Left cardiac atrium (tissue), 4 donors: ENCODE measurements at places on chromosomes 6 and 20.

- DNase-seq: no peak
Measured at GRCh38 chr20:62588458-62589149, 53.7 kb upstream of the SLCO4A1 start.

DNA sequence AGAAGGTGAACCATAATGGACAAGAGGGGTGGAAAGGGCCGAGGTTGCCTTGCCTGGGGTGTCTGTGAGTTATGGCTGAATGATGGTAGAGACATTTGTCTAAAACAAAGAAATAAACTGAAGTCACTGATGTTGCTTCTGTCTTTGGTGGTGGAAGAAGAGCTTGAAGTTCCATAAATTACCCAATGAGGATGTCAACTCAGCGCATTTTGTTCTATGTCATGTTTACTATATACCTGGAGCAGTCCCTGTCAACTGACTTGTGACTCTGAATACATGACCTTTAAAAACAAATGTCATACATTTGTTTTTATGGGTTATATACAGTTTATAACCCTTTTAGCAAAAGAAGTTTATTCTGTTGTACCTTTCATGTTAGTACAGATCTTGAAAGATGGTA lies 2.0 kb downstream of the EFHC1 start:
- no peak for DNase-seq

GRCh38 chr6:90285042-90285481 lies 11.6 kb downstream of the BACH2 start:
- DNase-seq: no peak

- DNase-seq: no peak
Measured at GRCh38 chr6:67630146-67630545, 1004.9 kb upstream of the ADGRB3 start.

DNA sequence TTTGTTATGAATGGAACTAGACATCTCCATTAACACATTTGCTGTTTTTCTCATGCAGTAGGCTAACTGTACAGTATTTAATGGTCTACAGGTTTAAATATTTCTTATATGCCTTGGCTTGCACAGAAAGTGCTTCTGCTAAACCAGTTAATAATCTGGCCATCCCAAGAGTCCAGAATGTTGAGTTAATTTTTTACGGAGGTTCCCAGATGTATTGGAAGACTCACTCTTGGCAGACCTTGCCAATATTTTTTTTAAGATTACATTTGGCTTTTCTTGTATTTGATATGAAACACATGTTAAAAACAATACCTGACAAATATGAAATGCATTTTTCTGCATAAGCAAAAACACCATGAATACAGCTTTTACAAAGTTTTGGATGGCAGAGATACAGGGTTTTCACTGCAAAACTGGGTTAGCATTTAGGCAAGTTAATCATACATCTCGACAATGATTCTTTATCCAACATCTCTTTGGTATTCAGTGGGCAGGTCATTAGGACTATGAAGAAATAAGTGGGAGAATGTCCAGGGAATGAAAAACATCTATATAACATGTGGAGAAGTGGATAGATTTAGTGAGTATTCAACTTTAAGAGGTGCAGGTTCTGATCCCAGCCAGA lies 94.0 kb downstream of the SGK1 start:
- no peak for DNase-seq
